ENCODE measurements at places on chromosomes 4 and X.

- no peak for DNase-seq
Observed at GRCh38 chr4:88722276-88722780, 24.7 kb upstream of the NAP1L5 start.

DNA sequence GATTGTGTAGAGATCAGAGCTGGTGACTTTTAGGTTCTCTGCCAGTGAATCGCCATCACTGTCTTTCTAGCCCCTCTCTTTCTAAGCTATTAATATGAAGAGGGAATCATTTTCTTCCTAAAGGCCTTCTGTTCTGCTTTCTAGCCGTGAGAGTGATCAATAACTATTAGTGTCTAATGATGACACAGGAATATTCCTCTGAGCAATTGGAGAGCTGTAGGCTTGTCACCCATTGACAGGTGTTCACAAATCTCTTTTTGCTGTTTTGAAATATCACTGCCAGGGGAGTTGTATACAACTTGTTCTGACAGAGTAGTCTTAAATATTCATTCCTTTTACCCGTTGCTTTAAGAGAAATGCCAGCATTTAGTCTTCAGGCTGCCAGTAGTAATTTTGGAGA lies 13.9 kb downstream of the FHIP1A start:
- no peak for DNase-seq

- DNase-seq, result no peak
Observed at GRCh38 chr4:825971-826330, at the start of gene CPLX1. TSS of gene CPLX1 (minus strand) at chr4:826129. CDS start at chr4:824522, 1,607 bp downstream.

DNA sequence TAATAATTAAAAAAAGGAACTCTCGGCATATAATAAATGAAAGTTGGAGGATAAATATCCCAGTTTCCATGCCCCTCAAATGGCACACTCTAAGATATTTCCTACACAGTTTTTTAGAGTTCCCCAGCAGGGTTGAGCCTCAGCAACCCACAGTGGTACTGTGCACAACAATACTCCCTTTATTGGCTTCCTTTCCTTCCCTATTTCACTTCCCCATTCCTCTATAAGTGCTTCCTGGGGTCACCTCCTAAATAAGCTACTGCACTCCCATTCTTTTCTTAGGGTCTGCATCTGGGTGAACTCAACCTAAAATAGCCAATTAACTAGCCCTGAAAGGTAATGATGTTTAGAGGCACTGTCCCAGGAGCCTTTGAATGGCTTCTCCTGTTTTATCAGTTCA lies 76.4 kb upstream of the NHS start:
- no peak for DNase-seq

DNA sequence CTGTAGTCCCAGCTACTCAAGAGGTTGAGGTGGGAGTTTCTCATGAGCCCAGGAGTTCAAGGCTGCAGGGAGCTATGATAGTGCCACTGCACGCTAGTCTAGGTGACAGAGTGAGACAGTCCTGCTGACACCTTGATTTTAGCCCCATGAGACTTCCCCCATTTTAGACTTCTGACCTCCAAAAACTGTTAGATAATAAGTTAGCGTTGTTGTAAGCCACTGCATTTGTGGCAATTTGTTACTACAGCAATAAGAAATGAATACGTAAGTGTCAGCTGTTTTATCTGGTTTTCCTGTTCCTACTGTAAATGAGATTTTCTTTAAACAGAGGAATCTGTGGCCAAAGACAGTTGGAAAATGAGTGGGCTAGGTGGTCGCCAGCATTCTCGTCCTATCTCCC lies 83.9 kb downstream of the ARHGAP10 start:
- no peak for DNase-seq
